CD4-positive, alpha-beta T cell treated with Interleukin-6 for 4 hours (primary cell): ENCODE measurements at places on chromosomes 3 and 15.

- DNase-seq: no peak
Measured at GRCh38 chr3:89179355-89180001, 72.1 kb downstream of the EPHA3 start.

GRCh38 chr3:55094676-55095075 is 166.8 kb upstream of the LRTM1 start:
- no peak for DNase-seq

DNA sequence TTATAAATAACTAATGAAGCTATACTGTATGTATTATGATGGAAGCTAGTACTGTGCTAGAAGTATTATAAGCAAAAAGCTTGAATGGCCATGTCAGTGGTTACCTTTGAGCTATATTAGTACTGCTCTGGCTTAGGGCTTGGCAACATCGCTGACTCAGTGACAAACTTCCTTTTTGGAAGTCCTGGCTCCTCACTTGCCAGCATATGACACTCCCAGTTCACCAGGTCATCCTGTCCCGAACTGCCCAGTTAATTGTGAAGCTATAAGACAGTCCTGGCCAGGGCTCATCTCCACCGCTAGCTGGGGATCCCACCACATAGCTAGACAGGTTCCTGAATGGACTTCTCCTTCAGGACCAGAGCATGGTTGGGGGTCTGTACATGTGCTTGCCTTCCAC is 31.9 kb downstream of the RAB8B start:
- DNase-seq: no peak

DNA sequence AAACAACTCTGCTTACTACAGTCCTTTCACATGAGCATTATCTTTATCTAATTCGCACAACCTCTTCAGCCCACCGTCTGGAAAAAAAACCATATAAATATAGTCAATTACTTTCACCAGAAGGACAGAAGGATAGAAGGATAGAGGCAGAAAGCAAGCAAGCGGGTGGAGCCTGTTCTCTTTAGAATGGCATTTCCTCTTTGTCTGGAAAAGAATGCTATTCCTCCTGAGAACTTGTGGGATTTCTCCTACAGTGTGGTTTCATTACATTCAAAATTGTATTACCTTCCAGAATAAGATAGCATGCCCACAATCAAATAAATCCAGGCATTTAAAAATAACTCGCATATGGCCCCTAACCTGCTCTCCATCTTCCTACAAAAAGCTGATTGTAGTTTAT is 23.1 kb downstream of the SLC30A4 start:
- DNase-seq: no peak
